Iris pigment epithelial cell (primary cell): ENCODE measurements at places on chromosomes 6 and 20.

GRCh38 chr6:92723390-92723931 lies 695.9 kb downstream of the EPHA7 start:
- no peak for DNase-seq

- DNase-seq = no peak
Observed at GRCh38 chr20:59571151-59571550, 33.2 kb upstream of the PHACTR3 start.

DNA sequence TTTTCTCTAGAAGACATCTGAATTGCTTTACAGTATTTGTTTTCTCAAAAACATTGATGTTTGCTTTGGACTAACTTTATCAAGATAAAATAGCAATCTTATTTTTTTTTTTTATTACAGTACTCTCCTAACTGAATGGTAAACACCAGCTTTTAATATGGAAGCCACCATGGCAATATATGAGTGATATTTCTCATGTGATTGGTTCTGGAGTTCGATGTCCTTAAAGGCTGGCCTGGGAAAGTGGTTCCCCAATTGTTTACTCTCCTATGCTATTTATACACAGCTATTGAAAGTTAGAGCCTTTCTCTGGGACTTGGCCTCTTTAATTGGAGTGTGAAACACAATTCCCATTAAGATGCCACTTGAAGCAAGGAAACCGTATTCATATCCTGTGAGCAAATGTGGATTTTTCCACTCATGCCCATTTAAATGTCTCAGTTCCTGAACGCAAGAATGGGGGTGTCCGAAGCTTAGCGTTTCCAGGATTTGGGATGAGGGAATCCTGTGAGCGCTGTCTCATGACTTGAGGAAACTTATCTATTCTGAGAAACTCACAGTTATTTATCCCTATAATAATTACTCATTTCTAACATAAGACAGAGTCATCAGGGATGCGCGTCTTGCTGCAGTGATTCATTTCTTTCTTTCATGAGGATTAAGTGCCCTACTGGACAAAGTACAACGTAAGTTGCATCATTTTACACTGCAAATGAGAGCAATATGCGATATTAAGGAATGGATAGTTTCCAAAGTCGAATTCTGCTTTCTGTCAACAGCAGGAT lies 143.3 kb upstream of the PREP start:
- DNase-seq = peak; percentile 85

GRCh38 chr6:32401284-32401963 lies 5.6 kb downstream of the BTNL2 start:
- DNase-seq = no peak

GRCh38 chr6:67643281-67643680 lies 991.8 kb upstream of the ADGRB3 start:
- no peak for DNase-seq

GRCh38 chr20:8346700-8347270 lies 214.7 kb downstream of the PLCB1 start:
- no peak for DNase-seq

- DNase-seq = no peak
Observed at GRCh38 chr6:36244641-36245280, 25.1 kb upstream of the PNPLA1 start.

GRCh38 chr6:2665146-2666070 lies 85.3 kb downstream of the MYLK4 start:
- peak; percentile 53 for DNase-seq

DNA sequence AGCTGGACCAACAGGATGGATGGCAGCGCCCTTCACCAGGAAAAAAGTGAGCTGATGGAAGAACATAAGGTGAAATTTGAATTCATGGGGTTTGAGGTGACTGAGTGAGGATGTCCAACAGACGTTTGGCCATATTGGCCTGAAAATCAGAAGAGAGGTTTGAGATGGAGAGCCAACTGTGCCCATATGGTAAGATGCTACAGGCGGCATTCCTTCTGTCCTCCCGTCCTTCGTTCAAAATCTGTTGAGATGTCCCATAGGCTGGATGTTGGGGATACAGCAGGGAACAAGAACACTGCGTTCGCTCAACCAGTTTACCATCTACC lies 468 bp upstream of the CMTR1 start:
- no peak for DNase-seq

DNA sequence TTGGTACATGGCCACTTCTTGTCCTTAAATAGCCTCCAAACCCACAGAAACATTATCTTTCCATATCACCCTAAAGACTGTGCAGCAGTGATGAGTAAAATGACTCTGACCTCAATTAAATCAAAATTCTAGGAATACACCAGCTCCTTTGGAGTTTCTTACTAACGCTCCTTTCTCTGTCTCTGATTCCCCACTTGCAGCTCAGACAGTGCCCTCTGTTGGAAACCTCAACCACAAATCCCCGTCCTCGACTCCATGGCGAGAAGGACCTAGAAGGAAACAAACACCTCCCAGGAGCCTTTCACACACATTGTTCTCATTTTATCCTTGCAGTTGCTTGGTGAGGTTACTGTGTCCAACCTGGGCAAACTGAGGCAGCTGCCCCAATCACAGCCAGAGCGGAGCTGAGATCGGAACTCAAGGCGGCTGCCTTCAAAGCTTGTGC lies 17.7 kb upstream of the PARD6B start:
- DNase-seq = peak; percentile 57

DNA sequence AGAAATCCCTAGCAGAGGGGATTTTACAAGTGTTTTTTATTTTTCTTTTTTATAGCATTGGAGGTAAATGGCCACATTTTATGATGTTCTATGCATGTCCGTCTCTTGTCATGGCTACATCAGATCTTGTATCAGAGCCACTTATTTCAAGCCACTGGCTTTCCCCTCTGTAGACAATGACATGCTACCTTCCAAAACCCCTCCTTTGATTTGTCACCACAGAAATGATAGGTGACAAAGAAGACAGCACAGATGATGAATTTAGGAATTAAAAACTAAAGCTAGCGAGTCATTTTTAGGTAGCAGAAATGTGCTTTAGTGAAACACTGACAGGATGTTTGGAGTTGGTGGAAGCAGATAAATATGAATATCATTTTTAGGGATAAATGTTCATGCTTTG lies 20.8 kb downstream of the PLCB1 start:
- DNase-seq = no peak

DNA sequence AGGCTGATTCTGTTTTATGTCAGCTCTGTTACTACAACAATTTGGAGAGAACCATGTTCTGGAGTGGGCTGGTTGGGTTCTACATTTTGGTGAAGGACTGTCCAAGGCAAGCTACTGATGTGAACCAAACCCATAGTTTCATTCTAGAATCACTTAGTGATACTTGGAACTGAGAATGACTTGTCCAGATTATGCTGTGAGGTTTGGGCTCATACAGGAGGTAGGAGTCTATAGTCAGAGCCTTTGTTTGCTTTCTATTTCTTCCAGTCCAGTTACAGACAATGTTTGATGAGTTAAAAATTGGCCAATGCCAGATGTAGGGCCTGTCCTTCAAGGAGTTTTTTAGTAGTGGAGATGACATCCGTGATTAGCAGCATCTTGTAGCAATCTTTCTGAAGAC lies 97.9 kb downstream of the LRRC1 start:
- no peak for DNase-seq

- no peak for DNase-seq
Observed at GRCh38 chr6:160951187-160952030, 40.2 kb upstream of the MAP3K4 start.

GRCh38 chr6:156996265-156996664 lies 219.1 kb downstream of the ARID1B start:
- no peak for DNase-seq

DNA sequence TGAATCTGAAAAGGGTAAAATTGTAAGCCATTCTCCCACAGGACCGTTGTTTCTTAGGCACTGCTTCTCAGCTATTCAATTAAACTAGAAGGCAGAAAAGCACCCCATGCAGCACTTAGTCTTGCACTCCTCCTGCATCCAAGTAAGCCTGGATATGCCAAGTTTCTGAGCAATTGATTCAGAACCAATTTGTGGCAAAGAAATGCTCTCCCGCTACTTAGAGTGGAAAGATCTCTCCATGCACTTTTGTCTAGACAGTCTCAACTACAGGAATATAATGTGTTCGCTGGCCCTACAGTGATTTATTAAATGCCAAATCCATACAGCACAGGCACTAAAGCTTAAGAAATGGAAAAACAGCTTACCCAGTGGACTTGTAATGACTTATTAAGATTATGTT lies 338.5 kb downstream of the HACE1 start:
- no peak for DNase-seq

GRCh38 chr6:113809826-113810225 lies 47.3 kb upstream of the MARCKS start:
- DNase-seq = no peak

- DNase-seq = no peak
Observed at GRCh38 chr6:90765895-90766294, 179.0 kb upstream of the MAP3K7 start.

DNA sequence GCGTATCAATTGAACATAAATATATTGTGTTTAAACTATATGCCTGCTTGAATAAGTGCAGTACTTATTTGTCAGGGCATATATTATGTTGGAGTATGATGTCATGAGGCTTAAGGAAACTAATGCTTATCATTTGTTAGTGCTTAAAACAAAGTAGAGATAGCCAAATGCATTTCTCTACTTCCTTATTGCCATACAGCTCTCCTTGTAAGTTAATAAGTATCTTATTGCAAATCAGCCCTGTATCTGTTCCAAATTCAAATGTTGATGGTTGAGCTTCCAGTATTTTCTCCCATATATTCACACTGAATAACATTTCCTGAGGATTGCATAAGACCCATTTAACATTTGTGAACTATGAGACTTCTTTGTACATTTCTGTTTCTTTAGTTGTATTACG lies 57.8 kb downstream of the CARMIL1 start:
- DNase-seq = no peak

GRCh38 chr20:37228656-37229055 lies 33.0 kb downstream of the GHRH start:
- no peak for DNase-seq

GRCh38 chr6:3385660-3386151 lies 71.1 kb downstream of the SLC22A23 start:
- no peak for DNase-seq

- no peak for DNase-seq
Observed at GRCh38 chr6:45920819-45921511, 94.7 kb downstream of the CLIC5 start.

DNA sequence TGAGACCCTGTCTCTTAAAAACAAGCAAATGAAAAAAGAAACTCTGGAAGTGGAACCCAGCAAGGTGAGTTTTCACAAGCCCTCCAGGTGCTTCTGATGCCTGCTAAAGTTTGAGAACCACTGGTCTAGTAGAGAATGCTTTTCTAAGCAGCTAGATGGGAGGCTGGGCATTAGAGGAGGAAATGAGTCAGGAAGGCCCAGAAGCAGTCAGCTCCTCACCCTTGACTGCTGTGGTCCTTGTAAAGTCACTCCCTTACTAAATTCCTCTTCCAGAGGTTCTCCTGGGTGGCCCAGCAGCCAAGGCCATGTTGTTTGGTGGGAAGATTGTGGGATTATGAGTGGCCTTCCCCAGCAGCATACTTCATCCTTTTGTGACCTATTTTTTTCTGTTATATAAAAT lies 52.0 kb upstream of the FYN start:
- peak; percentile 80 for DNase-seq

DNA sequence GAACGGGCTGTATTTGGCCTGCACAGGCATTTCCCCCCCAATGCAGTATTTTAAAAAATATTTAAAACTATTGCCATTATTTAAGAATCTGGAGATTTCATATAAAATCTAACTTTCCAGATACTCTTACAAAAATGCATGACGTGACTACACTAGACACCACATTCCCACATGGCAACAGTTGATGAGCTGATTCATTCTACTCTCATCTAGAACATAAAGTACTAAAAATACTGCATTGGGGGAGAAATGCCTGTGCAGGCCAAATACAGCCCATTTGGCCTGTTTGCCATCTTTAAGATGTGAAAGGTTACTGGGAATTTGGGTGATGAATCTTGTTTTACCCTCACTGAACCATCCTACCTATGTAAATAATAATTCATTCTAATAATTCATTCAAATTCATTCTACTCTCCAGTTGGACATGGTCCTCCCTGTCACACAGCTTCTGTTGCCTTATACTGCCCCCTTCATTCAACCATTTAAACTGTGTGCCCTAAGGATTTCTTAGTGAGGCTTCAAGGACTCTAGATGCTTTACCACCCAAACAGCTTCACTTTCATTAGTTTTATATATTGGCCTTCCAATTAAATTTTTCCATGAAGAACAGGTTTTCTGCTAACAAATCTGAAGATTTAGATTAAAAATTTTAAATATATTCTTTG lies 6.9 kb upstream of the ZSCAN16 start:
- no peak for DNase-seq

DNA sequence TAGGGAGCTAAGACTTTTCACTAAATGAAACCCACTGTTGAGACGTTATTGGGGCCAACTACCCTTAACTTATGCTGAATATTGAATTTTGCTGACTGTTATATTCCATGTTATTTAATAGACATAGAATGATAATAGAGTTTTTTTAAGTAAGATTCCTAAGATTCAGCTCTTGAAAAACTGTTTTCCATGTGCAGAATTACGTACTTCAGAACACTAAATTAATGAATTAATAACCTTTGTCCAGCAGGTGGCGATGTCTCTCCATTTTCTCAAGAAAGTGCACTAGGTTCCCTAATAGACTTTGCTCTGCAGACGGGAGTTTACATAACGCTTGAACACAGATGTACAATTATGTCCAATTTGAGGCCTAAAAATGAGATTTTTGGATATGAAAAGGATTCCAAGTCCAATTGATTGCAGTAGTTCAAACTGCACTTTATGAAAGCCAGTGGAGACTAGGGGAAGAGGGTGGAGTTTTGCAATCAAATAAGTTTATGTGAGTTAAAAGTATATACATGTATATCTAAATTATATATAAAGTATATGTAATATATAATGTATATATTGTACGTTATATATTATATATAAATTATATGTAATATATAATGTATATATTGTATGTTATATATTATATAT lies 282.1 kb downstream of the UST start:
- DNase-seq = peak; percentile 93

GRCh38 chr6:167758309-167759023 lies 68.2 kb upstream of the AFDN start:
- no peak for DNase-seq

GRCh38 chr6:117911150-117911549 lies 4.1 kb downstream of the SLC35F1 start:
- no peak for DNase-seq

- peak; percentile 95 for DNase-seq
Observed at GRCh38 chr6:138099832-138100231, 7.4 kb downstream of the PERP start.

GRCh38 chr6:87588756-87589407 lies 905 bp downstream of the RARS2 start:
- DNase-seq = no peak

DNA sequence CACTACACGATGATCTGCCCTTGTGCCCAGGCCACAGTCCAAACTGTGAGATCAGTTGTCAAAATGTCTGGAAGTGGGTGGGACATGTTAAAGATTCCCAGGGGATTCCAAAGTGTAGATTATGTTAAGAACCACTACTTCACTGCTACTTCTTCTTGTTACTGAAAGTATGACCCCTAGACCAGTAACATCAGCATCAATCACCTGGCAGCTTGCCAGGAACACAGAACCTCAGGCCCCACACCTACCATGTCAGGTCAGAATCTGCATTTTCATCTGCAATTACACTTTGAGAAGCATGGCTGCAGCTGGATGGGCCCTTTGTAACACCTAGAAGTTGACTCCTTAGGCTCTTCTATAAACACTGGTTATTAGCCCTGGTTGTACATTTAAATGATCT lies 36.1 kb downstream of the RFPL4B start:
- DNase-seq = no peak
